ENCODE measurements at places on chromosomes 5 and 9. TPM values are rescaled to one million over a fixed set of nuclear protein-coding genes. Genes with fewer than 3 reads are reported as not detected.

LCN1 gene
- total RNA-seq: not detected

LEAP2 gene
- 4.2 TPM for total RNA-seq

ANKRD31 gene
- total RNA-seq: 1.2 TPM

RNF183 gene
- total RNA-seq: not detected

B4GALT1 gene
- total RNA-seq: 85.2 TPM

ACTBL2 gene
- not detected for total RNA-seq

SPAAR gene
- 0.49 TPM for total RNA-seq

MYORG gene
- 4.4 TPM for total RNA-seq

SPATA9 gene
- total RNA-seq: not detected

RETREG1 gene
- 27.7 TPM for total RNA-seq

CCL28 gene
- total RNA-seq: 0.74 TPM

PAEP gene
- total RNA-seq: not detected

CMBL gene
- 5.9 TPM for total RNA-seq

COL23A1 gene
- total RNA-seq: 3.7 TPM

TMC1 gene
- not detected for total RNA-seq

IDNK gene
- not detected for total RNA-seq

C9orf85 gene
- total RNA-seq: 5.4 TPM

MARCOL gene
- not detected for total RNA-seq

ADAMTS6 gene
- 1.5 TPM for total RNA-seq

NREP gene
- 6.1 TPM for total RNA-seq

DDX4 gene
- not detected for total RNA-seq

PHYHD1 gene
- 23.6 TPM for total RNA-seq

ADAMTSL1 gene
- total RNA-seq: 8.1 TPM

FBP1 gene
- 1.7 TPM for total RNA-seq

F2RL1 gene
- total RNA-seq: 6.6 TPM

BARHL1 gene
- total RNA-seq: not detected

CEL gene
- total RNA-seq: 0.74 TPM

PCDHGC5 gene
- total RNA-seq: 3.4 TPM

CACFD1 gene
- total RNA-seq: 9.1 TPM

AK1 gene
- total RNA-seq: 33.4 TPM

MAMDC2 gene
- 38.5 TPM for total RNA-seq

ELP1 gene
- total RNA-seq: 16.9 TPM

C1QTNF2 gene
- total RNA-seq: 1.7 TPM

RAI14 gene
- total RNA-seq: 30.7 TPM

C9orf153 gene
- total RNA-seq: not detected

ABO gene
- total RNA-seq: 17.2 TPM

SPATA31C1 gene
- total RNA-seq: not detected

ECM2 gene
- 10.8 TPM for total RNA-seq

INSYN2B gene
- 0.25 TPM for total RNA-seq

OR2K2 gene
- total RNA-seq: 1.5 TPM

REEP2 gene
- 6.1 TPM for total RNA-seq

KCNT1 gene
- total RNA-seq: not detected

STXBP1 gene
- total RNA-seq: 56.2 TPM

NFIB gene
- total RNA-seq: 73.4 TPM

PCDHGB5 gene
- total RNA-seq: 15.0 TPM

ZBED3 gene
- 9.1 TPM for total RNA-seq

GABRP gene
- 20.6 TPM for total RNA-seq

FBP2 gene
- not detected for total RNA-seq

TGFBI gene
- 43.2 TPM for total RNA-seq

GFPT2 gene
- total RNA-seq: 47.9 TPM

FGF1 gene
- 2.0 TPM for total RNA-seq

HINT2 gene
- 24.1 TPM for total RNA-seq

SHISAL2B gene
- total RNA-seq: not detected

MSANTD3 gene
- 27.3 TPM for total RNA-seq

CLIC3 gene
- 23.6 TPM for total RNA-seq

SOX30 gene
- total RNA-seq: not detected

NR6A1 gene
- 1.2 TPM for total RNA-seq
